D341Med (cell line): ENCODE measurements at places on chromosomes 4 and X.

DNA sequence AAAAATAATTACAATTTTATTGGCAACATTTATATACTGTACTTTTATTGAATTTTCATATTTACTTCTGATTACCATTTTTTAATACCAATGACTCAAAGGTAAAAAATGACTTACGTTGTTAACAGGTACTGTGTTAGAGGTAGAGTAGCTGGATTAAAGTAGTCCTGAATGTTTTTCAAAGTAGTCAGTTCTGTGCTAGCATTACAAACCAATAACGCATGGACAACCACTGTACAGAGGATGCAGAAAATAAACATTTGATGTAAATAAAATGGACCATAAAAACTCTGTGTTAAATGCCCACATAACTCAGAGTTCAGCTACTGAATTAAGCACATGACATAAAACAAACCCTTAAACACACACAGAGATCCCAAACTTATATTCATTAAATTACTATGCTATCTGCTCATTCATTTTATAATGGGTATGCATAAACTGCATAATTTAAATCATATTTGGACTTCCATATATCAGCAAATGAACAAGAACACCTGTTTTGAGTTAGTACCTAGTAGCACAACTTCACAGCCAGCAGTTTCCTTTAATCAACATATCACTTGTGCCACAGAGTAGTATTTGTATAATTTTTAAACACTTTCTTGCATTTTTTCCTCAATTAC is 46.4 kb upstream of the NEUROG2 start:
- no peak for DNase-seq

DNA sequence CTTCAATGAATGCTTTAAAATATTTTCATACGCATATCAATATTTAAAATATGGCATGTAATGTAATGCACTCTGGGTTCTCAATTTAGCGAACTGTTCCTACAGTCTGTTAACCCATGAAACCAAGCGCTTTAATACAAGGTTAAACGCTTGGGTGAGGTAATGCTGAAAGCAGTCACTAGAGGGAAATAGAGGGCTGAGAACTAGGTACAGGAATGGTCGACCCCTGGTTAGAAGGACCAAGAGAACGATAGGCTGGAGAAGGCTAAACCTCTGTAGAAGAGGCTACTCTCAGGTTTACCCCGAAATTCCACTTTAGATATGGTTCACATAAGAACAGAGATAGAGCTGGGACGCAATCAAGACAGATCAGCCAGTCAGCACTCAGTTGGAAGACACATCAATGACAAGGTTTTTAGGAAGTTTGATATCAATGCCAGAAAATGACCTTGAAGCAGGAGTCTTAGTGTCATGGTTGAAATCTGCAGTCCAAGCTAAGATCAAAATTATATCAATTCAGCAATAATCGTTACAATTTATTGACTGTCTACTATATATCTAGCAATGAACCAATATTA is 26.9 kb downstream of the ARSJ start:
- DNase-seq = peak; percentile 54

DNA sequence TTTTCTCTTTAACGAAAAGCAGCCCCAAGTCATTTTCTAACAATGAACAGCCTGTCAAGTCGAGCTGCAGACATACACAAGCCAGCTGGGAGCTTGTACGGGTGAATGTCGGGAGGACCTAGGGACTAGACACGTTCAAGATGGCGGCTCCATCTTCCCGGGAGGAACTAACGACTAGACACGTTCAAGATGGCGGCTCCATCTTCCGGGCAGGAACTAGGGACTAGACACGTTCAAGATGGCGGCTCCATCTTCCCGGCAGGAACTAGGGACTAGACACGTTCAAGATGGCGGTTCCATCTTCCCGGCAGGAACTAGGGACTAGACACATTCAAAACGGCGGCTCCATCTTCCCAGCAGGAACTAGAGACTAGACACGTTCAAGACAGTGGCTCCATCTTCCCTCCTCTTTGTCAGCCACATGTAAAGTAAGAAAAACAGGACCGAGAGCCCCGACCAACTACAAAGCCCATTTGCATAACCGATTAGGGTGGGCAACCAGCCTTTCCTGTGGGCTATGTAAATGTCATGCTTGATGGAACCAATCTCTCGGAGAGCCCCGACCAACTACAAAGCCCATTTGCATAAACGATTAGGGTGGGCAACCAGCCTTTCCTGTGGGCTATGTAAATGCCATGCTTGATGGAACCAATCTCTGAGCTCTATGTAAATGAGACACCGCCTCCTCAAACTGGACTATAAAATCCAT is 175.5 kb downstream of the DHRSX start:
- no peak for DNase-seq

- DNase-seq = peak; percentile 51
Measured at GRCh38 chr4:121462660-121463261, 81.9 kb upstream of the QRFPR start.

DNA sequence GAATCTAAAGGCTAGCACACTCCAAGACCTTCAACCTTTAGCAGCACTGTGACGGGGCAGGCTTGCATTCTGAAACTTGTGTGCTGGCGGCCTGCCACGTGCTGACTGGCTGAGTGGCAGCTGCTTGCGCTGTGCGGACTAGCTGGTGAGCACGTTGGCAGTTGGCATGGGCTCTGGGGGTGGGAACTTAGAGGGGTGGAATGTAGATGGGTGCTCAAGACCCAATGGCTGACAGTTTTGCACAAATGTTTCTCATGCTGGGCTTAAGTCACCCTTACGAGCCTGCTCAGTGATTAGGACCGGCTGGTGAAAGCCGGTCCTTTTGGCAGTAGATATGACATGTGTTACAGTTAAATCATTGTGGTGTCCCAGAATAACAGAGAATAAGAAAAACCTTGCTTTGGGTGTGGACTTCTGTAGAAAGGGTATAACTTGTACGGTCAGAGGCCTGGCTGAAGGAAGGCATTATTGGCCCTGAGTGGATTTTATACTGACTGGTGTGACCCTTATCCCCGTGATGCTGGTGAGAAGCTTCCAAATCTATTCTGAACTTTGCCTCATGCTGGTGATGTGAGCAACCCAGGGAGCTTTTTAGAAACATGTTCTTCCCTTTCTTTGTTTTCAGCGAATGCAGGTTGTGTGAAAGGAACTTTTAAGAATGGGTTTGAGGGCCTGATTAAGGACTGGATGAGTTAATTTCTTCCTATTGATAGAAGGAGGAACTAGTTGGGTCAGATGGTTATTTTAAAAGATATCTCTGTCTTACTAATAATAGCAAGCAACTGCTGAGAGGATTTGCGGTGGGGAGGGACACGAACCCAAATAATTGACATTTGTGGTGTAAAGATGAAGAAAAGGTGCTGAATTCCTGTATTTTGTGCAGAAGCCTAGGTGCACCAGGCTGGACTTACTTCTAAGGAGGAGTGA is 107.4 kb upstream of the SLC4A4 start:
- DNase-seq = no peak

DNA sequence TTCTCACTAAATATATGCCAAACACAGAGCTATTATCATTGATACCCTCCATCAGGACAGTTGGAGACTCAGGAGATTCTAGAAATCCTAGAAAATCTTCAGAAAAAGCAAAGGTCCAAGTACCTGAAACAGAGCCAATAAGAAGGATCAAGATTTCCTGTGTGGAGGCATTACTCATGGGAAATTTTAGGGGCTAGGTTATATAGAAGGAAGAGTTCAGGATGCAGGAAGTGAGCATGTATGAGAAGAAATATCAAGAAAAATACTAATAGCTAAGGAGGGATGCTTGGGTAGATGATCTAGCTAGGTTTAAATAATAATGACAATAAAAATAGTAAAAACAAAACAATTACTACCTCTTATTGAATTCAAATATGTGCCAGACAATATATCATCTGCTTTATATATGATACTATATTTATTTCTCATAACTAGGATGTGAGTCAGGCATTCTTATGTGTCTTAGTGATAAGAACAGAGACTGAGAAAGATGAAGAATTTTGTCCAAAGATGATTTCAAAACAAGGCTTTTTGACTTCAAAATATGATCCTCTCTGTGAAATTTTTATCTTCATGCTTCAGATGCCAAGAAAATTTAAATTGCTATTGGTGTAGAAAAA is 66.4 kb upstream of the HHIP start:
- no peak for DNase-seq

DNA sequence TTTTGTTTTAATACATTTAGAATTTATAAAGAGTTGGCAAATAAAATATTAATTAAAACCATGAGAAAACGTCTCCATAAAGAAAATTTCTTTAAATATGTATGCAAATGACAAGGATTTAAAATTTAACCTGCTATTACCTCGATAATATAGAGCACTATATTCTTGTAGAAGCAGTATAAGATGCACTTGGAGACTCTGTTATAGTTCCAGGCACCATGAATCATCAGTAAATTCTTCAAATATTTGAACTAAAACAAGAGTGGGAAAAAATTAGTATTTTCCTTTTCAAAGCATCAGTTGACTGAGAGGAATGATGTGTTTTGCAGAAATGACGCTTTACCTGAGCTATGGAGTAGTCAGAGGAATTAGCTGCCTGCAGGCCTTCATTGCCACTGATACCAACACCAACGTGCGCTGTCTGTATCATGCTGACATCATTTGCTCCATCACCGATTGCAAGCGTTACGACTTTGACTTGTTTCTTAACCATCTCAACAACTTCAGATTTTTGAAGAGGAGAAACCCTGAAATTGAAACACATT is 67.3 kb downstream of the SHISA3 start:
- DNase-seq = no peak

DNA sequence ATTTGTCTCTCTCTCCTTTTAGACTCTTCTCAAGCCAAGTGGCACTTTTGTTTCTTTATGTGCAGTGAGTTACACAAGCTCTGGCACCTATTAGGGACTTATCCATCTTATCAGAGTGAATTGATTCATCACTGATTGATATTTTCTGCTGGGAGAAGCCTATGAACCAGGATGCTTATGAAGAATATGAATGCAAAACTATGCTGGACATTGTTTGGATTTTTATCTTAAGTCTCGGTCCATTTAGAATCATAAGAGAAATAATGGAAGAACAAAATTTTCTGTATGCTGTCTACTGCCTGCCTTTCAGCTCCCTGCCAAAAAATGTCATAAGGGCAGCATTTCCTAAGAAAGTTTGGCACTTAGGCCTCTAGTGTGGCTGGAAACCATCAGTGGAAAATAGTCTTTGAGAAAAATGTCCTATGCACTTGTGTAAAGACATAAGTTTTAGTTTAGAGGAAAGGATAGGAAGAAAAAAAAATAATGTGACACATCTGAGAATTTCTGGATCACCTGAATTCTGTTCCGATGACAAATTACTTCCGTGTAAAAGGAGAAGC is 365.7 kb upstream of the MAD2L1 start:
- no peak for DNase-seq

DNA sequence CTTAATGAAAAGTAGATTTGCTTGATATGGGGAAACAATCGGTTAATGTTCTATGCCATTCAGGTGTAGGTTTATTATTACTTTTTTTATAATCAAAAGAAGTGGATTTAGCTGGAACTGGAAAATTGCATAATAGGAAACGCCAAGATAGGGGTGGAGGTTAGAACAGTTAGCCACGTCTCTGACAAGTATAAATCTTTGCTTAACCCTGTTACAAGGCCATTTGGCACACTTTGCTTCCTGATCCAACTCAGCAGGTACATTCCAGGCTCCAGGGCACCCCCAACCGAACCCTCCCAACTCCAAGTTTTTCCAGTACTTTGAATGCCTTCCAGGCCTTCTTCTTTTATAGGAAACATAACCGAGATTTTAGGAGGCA is 50.6 kb upstream of the ACSL4 start:
- DNase-seq = no peak

GRCh38 chr4:19807505-19807904 is 444.2 kb upstream of the SLIT2 start:
- DNase-seq = no peak

DNA sequence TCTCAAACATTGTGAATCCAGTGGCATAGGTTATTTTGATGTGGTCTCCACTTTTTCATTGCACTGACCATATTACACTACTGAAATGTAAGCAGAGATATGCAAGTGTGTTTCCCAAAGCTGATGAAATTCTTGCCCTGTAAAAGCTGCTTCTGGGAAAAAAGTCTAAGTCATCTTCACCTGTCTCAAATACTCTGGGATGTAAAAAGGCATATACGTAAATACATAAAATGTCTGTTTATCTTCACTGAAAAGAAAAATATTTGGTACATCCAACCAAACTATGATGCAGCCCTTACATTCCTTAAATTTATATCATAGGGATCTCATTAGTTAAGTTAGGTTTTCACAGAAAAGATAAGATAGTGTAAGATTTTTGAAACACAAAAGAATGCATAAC is 7.9 kb downstream of the KDR start:
- DNase-seq = no peak

DNA sequence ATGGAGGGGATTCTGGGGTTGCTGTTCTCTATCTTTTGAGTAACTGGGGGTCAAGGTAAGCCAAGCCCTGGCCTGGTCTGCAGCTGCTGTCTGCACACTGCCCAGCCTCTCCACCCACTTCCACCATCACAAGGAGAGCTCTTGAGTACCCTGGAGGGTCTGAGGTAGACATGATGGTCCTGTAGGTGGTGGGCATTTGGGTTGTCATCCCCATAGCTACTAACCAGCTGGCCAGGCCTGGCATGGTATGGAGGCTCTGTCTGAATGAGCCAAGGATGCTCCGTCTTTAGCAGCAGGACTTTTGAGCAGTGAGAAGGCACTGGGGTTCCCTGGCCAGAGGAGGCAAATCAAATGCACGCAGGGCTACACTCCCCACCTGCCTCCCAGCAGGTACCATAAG is 82.7 kb downstream of the NHSL2 start:
- no peak for DNase-seq

- DNase-seq = no peak
Measured at GRCh38 chr4:16226816-16227461, 668 bp upstream of the TAPT1 start.

DNA sequence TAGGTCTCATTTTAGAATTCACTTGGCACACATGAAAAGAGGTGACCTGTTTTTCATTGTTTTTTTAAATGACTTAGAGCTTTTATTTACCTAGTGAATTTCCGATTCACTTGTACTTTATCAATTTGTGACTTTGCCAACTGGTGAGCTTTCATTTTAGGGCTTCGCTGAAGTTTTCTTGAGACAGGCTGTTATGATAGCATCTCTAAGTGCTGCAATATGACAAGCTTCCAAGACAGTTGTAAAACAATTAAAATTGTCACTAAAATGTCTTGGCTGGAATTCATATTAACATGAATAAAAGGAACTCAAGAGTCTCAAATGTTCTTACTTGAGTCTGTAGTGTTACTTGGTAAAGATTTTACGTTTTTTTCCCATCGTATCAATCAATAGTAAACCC is 831.7 kb upstream of the GRID2 start:
- DNase-seq = no peak

- DNase-seq = no peak
Measured at GRCh38 chr4:147863808-147864472, 132.1 kb downstream of the ARHGAP10 start.

DNA sequence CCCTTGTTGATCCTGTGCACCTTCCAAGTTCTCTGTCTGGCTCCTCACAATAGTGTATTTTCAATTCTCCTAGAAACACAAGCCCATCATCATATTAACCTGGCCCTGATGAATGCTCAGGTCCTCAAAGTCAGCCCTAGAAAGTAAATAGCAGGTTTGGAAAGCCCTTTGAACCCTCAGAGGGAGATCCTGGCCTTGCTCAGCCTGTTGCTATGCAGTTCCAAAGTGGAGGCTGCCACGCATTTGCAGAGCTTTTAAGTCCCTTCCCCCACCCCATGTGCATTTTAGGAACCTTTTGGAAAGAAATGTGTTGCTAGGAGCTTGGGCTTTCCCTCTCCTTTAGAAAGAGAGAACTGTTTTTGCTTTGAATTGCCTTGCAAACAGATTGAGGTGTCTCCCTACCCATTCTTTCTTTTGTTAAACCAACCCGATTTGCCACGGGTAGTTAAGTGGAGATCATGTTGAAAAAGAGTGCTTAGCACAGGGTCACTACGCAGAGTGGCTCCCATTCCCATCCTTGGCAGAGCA is 12.2 kb downstream of the MAMLD1 start:
- DNase-seq = no peak

GRCh38 chr4:42914937-42915336 is 22.4 kb downstream of the GRXCR1 start:
- no peak for DNase-seq
